PC-9 (cell line): ENCODE measurements at places on chromosomes 5 and 9. TPM values are rescaled to one million over a fixed set of nuclear protein-coding genes. Genes with fewer than 3 reads are reported as not detected.

MEF2C gene
- 1.6 and 2.5 TPM in 2 replicates for total RNA-seq

PCDHA12 gene
- total RNA-seq: not detected in 2 replicates

NUTM2G gene
- not detected in 2 replicates for total RNA-seq

PCDHB2 gene
- 2.8 and 4.0 TPM in 2 replicates for total RNA-seq

SPINK5 gene
- 0.13 TPM in 1 of 2 replicates, not detected in the other for total RNA-seq

C9orf50 gene
- 0.38 TPM in 1 of 2 replicates, not detected in the other for total RNA-seq

DNA sequence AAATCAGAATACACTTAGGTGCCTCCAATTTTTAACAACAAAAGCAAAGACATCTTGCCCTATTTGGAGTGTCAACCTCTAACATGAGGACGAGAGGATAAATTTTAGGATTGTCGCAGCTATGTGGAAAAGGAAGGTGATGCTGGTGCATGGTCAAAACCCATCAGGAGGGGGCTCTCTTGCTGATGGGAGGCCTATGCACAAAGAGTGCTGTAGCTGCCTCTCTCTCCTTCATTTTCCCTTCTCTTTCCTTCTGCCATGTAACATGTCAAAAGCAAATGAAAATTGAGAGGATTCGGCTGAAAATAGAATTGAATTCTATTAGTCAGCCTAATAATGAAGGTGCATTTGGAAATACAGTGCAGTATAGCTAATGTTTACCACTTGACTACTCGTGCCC lies 578.7 kb upstream of the ZNF462 start:
- no peak for DNase-seq

GRCh38 chr5:116299746-116300640 lies 215.2 kb downstream of the COMMD10 start:
- DNase-seq: no peak

DNA sequence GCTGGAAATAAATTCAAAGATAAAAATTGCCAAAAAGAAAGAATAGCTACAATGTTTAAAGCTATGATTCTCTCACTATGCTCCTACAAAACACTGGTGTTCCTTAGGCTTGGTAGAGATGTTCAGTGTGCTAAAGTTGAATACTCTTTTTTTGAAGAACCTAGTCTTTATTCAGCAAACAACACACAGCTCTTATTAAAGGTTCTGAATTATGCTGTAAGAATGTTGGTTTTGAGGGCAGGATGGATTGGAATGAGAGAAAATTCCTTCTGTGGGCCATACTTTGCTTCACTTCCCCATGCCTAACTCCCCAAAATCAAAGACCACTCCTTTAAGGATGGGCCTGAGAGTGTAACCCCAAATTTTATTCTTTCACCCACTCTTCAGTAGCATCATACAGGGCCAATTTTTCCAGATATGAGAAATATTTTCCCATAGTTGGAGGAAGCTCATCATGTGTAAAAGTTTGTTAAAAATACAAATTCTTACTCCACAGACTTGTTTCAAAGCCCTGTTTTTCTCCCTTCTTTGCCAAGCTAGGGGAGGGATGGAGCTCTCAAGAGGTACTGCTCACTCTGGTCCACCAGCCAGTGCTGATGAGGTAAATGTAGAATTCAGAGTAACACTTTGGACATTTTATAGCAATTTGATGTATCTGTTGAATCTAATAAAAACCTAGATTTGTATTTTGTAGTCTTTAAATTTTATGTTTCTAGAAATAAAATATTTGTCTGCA lies 99.3 kb downstream of the GDNF start:
- peak; percentile 22 for DNase-seq

GRCh38 chr5:78908173-78909061 lies 76.7 kb downstream of the ARSB start:
- no peak for DNase-seq

DNA sequence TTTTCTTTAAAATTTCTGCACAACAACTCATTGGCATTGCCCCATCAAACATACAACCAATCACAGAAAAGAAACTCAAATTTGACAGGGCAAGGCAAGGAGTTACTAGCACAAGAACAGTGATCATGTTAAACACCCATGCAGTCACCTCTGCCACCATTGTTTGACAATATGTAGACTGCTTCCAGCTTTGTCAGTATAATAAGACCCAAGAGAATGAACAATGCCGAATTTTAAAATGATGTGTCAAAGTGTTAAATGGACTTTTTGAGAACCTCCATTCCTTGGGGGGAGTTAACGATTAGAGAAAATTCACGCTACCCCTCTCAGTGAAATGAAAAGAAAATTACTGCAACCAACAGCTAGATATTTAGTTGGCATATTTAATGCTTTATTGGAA lies 109.2 kb downstream of the SEMA6A start:
- DNase-seq: no peak

GRCh38 chr9:131467214-131467935 lies 35.3 kb upstream of the POMT1 start:
- DNase-seq: no peak

- DNase-seq: no peak
These were observed 14.5 kb downstream of the ZDHHC21 start for GRCh38 chr9:14678776-14679175.

GRCh38 chr5:28914297-28914696 lies 1875.9 kb upstream of the CDH9 start:
- DNase-seq: no peak

DNA sequence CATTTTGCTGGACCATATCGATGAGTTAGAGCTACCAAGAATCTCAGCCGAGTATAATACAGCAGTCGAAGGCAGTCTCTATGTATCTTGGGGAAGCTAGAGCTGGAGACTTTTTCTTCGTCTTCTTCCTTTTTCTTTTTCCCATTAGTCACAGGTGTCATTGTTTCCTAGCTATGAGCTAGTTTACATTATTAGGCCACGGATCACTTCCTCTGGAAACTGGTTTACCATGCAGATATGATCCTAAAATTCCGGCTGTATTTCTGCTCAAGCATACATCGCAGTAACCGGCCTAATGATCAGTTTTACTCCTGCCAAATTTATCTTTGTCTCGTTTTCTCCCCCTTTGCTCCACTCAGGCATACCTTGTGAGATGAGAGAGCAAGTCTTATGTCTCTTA lies 312.8 kb downstream of the ARHGAP26 start:
- no peak for DNase-seq

DNA sequence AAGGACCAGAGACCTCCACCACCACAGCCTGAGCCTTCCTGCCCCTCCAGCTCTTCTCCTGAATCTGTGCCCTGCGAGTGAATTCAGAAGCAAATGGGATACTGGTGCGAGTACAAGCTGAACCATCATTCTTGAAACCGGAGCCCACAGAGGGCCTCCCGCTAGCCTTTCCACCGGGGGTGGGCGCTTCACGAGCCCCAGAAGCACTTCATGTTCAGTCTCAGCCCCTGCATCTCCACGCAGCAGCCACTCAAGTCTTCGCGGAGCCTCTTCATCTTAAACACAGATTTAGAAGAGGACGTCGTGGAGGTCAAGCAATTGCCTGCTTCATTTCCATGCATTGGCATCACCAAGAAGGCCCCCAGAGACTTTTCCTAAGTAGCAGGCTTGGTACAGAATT lies 26.0 kb upstream of the OLFM1 start:
- DNase-seq: no peak

- no peak for DNase-seq
These were observed 87.5 kb downstream of the TTLL11 start for GRCh38 chr9:122005597-122005996.

DNA sequence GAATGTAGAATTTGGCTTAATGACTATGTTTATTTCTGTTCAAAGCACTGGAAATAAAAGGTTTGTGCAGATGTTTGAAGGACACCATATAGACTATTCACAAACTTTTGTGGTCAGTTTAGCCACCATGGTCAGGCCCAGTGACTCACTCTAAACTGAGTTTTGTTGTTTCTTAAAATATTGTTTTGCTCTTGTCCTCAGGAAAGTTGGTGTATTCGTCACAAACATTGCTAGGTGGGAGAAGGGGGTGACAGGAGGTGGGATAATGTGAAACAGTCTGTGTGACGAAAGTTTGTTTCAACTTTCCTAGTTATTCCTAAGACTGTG lies 35.0 kb upstream of the LIFR start:
- DNase-seq: no peak

DNA sequence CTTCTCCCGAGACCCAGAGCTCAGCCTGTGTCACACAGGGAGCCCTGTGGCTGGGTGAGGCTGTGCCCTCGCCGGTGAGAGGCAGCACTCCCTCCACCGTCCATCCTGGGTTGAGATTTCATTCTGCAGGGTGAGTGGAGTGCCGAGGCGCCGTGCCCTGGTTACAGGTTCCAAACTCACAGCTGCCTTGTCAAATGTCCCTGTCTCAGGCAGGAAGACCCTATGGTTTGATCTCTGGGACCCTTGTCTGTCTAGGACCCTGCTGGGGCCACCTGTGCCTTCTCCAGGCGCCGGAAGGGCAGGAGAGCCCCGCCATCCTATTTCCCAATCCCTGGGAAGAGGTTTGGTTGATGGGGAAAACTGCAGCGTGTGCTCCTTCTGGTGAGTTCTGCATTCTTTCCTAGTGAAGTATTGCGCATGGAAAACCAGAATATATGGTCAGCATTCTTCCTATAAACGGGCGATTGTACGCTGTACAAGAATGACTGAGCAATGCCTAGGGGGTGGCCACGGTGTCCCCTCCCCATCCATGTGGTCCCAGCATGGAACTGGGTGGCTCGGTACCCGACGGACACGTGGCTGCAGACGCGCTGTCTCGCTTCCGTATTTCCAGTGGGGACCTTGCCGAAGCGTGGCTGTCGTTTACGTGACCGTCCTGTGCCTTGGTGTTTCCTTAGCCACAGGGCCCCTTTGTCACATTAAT lies 95.9 kb upstream of the COL5A1 start:
- DNase-seq: no peak
